ENCODE measurements at places on chromosomes 16 and 17.
A peak's percentile ranks its signal among the peaks of the same experiment; 100 is the strongest.

- DNase-seq, result no peak
Measured at GRCh38 chr16:86492267-86492960, 17.9 kb upstream of the FOXF1 start.

- DNase-seq, result peak; percentile 90
Measured at GRCh38 chr17:81385320-81386111, 9.7 kb upstream of the BAHCC1 start.

DNA sequence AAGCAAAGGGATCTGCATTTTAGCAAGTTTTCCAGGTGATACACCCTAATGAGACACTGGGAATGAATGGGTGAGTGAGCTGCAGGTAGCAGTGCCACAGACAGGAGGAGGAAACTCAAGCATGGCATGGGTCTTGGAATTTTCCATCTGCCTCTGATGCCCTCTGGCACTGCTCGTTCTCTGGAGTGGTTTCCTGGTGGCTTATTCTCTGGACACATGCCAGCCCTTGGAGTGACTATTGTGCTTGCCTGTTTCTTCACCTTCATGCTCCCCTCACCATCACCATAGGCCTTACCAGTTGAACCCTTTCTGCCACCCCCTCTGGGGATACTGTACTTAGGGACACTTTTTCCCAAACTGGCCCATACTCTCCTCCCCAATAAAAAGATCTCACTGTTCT lies 1.6 kb downstream of the COASY start:
- DNase-seq, result peak; percentile 79

- no peak for DNase-seq
Measured at GRCh38 chr16:13018026-13018425, 116.6 kb downstream of the SHISA9 start.

- no peak for DNase-seq
Measured at GRCh38 chr16:24511792-24512191, 27.6 kb upstream of the RBBP6 start.

- DNase-seq, result peak; percentile 74
Measured at GRCh38 chr16:67137605-67138004, 13.2 kb downstream of the B3GNT9 start.

DNA sequence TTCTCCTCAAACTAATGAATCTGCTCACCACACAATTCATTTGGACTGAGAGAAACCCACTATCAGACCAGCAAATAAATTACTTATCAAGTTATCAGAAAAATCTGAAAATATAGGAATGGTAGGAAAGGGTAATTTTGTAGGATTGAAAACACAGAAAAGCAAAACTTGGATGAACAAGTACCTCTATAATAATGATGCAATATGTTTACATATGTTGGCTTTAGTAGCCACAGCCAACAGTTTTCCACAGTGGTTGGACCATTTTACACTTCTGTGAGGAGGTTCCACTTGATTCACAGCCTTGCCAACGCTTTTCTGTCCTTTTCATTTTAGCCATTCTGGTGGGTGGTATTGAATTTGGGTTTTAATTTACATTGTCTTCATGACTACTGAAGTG lies 10.6 kb upstream of the GINS3 start:
- DNase-seq, result no peak

DNA sequence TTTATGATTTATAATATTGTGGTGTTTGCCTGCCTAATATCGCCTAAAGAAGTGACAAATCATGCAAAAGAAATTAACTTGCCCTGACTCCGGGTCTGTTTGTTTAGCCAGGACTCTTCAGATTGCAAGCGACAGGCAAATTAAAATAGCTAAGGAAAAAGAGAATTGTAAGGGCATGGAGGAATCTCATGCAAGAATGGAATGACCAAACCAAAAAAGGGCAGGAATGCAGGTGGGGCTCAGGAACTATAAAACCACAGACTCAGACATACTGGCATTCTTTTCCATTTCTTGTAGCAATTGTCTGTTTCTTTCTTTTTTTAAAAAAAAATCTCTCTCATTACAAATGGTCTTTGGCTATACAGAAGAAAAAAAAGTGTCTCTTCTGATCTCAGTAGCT lies 188.1 kb upstream of the XYLT1 start:
- DNase-seq, result no peak

DNA sequence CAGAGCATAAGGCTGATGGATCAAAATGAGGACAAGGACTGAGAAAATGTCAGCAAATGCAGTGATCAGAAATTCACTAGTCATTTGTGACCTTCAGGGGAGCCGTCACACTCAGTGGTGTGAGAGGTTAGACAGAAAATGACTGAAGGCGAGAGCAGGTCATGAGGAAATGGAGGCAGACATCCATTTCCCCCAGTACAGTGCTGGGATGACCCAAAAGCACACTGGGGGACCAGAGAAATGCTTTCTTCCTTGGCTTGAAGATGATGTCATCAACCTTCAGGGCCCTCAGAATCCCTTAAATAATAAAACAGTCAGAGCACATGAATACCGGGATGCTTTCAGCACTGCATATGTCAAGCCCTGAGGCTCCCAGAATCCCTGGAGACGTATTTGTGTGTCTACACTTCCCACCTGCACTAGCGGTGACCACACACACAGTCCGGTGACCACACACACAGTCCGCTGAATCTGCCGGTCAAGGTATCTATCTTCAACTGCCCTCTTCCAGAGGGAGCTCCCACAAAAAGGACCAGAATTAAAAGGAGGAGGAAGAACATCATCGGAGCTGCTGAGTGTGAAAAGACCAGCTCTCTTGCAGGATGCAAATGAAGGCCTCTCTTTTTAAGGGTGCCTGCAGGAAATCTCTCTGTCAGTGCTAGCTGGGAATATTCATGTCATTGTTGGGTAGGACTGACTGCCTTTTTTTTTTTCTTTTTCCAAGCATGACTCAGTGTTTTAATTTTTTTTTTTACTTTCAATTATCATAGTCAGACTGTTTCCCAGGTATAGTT lies 8.2 kb downstream of the UBE2O start:
- no peak for DNase-seq

DNA sequence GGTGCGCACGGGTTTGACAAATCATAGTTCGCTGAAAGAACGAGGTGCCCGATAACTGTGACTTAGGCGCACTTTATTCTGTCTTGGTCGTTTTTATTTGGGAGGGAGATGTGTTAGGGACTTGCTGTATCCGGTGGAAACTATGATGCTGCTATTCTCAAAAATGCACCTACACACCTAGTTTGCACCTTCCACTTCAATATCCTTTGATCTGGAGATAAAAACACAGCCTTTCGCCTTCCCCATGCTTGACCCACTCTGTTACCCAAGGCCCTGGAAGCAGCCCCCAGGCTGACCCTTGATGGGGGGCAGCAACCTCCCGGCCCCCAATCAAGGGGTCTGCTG lies 15.0 kb upstream of the FOXF1 start:
- DNase-seq, result no peak

DNA sequence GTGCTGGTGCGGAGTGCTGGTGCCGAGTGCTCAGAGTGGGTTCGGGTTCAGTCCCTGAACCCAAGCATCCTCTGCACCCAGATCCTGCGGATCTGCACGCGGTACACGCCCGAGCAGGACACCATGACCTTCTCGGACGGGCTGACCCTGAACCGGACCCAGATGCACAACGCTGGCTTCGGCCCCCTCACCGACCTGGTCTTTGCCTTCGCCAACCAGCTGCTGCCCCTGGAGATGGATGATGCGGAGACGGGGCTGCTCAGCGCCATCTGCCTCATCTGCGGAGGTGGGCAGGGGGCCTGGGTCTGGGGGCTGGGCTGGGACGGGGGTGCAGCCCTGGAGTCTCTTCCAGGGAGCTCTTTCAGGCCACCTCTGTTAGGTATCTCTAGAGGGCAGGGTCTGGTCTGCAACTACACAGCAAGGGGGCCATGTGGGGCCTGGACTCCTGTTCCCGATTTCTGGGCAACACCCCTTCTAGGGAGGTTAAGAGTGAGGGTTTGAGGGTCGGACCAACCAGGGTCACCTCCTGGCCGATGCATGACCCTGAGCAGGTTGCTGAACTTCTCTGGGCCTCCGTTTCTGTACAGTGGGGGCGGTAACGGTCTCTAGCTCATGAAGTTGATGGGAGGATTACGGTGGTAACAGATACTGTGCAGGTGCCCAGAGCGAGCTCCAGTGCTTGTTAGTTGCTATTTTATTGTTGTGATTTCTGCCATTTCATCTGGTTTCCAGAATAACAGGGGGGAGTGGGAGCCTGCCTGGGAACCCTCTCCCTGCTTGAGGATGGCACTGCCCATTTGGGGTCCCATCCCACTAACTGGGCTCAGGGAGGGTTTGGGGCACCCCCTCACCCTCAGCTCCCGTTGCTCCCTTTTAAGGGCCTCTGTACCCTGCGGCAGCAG lies 10.1 kb downstream of the GJD3 start:
- DNase-seq, result no peak

DNA sequence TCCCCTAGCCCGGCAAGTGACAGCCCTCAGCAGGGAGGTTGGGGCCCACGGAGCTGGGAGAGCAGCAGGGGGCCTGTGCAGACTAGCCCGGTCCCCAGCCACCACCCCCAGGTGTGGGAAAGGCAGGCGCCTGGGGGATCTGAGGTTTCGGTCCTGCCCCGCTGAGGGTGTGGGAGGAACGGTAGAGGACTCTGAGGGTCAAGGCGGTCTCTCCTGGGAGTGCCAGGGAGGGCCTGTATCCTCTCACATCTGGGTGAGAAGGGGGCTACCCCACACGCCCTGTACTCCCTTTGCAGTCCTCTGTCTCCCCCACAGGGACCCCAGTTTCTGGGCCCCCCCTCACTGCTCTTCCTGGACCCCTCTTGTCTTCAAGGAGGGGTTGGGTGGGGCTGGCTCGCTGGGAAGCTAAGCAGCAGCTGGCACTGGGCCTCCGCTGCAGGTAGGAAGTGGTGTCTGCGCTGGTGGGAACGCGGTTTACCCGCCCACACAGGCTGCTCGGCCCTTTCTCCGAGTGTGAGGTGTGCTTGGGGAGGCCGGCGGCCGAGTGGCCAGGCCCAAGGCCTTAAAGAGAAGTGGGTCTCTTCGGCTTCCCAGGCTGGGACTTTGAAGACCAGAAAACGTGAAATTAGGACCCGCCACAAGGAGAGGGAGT lies 15.4 kb downstream of the CD7 start:
- DNase-seq, result no peak

DNA sequence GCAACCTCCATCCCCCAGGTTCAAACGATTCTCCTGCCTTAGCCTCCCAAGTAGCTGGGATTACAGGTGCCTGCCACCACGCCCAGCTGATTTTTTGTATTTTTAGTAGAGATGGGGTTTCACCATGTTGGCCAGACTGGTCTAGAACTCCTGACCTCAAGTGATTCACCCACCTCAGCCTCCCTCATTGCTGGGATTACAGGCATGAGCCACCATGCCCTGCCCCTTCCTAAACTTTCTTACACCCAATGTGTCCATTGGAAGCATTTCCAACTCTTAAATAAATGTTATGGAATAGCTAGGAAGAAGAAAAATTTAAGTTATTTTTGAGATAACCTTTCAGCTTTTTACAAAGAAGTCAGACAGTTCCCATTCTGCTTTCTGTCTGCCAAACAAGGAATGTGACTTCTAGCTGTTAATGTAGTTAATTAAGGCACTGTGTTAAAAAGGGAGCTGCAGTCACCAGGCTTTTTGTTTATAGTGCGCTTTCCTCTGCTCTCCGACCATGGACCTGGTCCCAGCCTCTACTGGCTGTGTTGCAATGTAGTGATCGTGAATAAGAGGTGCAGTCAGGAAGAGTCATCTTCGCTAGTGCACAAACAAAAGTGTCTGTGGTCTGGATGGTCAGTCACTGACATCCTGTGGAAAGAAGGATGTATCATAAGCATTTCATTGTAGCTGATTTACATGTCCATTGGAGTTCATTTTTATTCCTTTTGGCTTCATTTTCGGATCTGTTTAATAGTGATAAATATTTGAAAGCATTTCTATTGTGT lies 39.7 kb downstream of the USP10 start:
- DNase-seq, result no peak

DNA sequence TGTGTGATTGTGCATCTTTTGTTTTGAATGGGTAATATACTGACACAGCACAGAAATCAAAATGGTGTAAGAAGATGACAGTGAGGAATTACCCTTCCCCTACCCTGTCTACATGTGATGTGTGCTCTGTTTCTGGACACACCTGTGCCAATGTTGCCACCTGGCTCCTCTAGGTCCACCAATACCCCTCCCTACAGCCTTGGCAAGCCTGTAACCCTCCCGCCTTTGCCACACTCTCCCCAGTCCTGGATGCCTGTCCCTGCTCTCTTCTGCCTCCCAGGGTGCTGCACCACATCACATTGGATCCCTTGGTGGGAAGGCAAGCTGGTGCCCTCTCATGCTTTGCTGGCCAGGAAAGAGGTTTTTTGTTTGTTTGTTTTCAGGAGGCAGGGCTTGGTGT lies 289.5 kb upstream of the N4BP1 start:
- no peak for DNase-seq

GRCh38 chr17:35017021-35017420 lies 36.7 kb downstream of the LIG3 start:
- DNase-seq, result no peak

DNA sequence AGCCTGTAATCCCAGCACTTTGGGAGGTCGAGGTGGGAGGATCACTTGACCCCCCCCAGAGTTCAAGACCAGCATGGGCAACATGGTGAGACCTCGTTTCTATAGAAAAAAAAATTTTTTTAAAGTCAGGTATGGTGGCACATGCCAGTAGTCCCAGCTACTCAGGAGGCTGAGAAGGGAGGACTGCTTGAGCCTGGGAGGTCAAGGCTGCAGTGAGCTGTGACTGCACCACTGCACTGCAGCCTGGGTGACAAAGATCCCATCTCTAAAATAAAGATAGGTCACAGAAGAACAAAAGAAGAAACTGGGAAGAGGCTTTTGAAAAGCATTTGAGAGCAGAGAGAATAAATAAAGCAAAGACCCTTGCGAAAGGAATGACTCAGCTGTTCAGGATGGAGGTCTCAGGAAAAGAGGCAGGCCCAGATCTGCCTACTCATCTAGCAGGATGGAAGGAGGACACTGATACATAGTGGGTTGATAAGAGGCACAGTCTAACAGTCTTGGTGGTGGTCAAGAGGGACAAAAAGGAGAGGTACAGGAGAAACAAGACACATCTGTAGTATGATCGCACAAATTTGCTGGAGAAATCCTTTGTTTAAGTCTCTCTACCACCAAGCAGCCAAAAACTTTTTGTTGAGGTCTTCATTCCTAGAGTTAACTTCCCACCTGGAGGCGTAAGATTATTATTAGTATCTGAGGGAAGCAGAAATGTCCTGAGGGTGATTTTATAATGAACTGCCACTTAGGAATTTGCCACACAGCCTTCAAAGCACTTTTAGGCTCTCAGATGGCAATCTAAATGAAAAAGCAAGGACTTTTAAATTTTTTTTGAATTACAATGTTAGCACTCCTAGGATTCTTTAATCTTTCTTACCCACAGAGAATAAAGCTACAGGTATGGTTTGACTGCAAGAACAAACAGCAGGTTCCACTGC lies 17.6 kb downstream of the ZSWIM7 start:
- no peak for DNase-seq

DNA sequence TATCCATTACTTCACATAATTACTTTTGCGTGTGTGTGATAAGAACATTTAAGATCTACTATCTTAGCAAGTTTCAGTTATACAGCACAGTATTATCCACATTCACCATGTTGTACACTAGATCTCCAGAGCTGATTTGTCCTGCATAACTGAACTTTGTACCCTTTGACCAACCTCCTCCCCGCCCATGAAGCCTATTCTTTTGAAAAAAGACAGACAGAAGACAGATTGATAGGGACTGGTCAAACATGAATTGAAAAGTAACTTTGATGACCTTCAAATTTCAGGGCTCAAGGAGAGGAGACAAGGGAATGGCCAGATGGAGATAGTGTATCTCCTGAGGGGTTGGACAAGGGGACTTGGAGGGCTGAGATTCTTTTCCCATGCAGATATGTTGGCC lies 96.3 kb downstream of the CMC2 start:
- DNase-seq, result no peak

- no peak for DNase-seq
Measured at GRCh38 chr16:30434852-30435251, 5.0 kb upstream of the DCTPP1 start.

GRCh38 chr16:72301523-72302236 lies 129.7 kb upstream of the PMFBP1 start:
- DNase-seq, result no peak

Measured in small intestine (tissue), 16 donors.